ENCODE measurements at places on chromosomes 6 and 20.
A peak's percentile ranks its signal among the peaks of the same experiment; 100 is the strongest.

- no peak for DNase-seq
Measured at GRCh38 chr6:106048336-106048735, 37.8 kb upstream of the PRDM1 start.

- no peak for DNase-seq
Measured at GRCh38 chr6:96101564-96101963, 85.8 kb downstream of the FUT9 start.

DNA sequence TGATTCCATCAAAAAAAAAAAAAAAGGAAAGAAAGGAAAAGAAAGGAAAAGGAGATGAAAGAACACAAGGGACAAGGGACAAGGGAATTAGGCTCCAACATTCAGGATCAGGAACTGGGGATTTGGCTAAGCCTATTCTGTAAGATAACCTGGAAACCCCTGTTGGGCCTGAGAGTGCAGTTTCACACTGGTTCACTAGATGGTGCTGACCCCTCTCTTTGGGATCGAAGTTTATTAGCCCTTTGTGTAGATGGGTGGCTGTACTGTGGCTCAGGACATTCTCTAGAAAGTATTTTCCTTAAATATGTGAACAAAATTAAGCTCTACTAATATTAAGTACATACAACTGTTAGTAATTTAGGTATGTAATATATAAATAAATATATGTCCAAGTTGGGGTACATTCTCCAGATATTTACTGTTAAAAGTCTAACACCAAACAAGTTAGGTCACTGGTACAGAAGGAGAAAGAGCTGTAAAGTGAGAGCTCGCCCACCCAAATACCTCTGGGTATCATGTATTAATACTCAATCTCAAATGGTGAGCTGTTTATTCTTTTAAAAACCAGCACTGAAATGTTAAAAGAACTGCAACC is 6.3 kb downstream of the OR2A4 start:
- DNase-seq, result peak; percentile 76

DNA sequence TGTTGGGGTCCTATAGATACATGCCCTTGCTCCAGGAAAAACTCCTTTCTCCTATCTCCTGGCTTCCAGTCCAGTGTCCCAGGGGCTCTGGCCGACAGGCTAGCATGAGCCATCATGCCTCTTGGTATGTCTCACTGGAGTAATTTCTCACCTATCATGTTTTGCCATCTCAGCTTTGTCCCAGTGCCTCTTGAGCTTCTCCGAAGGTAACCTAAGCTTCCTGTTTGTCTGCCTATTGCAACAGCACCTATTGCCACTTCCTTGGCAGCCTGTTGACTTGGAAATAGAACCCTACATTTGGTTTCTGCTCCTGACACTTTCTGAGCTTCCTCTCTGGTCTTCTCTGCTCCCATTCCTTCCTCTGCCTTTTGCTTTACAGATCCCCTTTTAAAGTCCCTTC is 197.7 kb downstream of the KCNQ5 start:
- no peak for DNase-seq

- peak; percentile 21 for DNase-seq
Measured at GRCh38 chr20:52785679-52786078, 186.5 kb upstream of the TSHZ2 start.
